ENCODE measurements at places on chromosomes 3 and 15.
A peak's percentile ranks its signal among the peaks of the same experiment; 100 is the strongest.

GRCh38 chr3:63933459-63933858, 21.3 kb upstream of the SCAANT1 start:
- DNase-seq, result no peak

DNA sequence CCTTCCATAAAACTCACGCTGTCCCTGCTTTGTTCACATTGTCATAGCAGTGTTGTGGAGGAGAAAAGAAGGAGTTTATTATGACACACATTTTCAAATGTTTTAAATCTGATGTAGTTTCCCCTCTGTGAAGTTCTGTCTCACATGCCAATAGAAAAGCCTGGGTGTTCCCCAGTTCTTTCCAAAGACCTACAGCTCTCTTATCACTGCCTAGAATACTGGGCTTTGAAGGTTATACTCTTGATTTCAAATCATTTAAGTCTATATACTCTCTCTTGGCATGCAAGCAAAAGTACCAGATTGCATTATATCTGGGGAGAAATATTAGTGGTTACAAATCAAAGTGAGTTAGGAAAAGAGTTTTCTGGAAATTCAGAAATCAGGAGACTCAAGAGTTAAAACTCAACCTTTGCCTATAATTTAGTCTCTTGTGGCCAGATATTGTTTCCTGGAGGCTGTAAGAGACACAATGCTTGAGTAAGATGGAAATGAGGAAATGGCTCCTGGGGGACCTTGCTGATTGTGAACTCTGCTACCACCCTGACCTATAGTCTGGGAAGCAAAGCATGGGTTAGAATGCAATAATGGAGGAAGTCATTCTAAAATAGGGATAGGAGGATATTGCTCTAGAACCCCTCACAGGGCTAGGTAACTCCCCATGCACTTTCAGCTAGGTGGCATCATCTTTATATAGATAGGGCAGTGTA, 182.8 kb downstream of the KCNAB1 start:
- no peak for DNase-seq

- no peak for DNase-seq
Measured at GRCh38 chr3:42098171-42098570, 7.0 kb downstream of the TRAK1 start.

DNA sequence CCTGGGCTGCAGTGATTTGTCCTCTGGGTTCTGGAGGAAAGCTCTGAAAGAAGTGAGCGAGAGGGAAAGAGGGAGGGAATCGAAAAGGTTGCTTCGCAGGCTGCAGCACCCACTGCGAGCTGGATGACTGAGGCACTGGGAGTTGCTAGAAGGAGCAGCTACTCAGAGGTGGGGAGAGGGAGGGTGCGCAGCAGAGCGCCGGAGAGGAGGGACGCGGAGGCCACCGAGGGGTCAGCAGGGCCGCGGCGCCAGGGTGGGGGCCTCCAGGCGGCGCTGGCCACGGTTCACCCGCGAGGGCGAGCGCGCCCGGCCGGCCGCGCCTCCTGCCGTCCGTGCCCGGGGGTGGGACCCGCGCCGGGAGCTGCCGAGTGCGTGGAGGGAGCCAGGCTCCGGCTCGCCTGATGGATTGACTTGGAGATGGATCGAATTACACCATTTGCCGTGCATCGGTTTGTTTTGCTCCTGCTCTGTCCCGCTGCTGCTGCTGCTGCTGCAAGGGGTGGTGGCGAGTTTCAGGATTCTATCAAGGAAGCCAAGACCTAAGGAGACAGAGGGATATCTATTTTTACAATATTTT, at the start of gene SEMA6D:
Gene SEMA6D, plus strand, starts transcription at position 470 of the 577 bp plus-strand sequence. CDS start 42,294 bp downstream, outside the sequence.
- DNase-seq, result no peak

DNA sequence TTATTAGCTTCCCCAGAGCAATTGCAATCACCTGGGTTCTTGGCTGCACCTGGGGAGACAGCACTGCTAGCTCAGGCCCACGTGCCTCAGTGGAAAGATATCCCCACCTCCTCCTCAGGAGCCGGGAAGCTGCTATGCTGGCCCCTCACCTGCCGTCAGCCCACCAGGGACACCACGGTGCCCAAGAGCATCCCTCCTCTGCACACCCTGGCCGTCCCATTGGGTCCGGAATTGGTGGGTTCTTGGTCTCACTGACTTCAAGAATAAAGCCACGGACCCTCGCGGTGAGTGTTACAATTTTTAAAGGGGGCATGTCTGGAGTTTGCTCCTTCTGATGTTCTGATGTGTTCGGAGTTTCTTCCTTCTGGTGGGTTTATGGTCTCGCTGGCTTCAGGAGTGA, 72.3 kb upstream of the MEF2A start:
- DNase-seq, result no peak

- DNase-seq, result no peak
Measured at GRCh38 chr15:85547386-85547785, 167.0 kb downstream of the AKAP13 start.

- peak; percentile 62 for DNase-seq
Measured at GRCh38 chr15:70259028-70259424, 161.3 kb upstream of the TLE3 start.

DNA sequence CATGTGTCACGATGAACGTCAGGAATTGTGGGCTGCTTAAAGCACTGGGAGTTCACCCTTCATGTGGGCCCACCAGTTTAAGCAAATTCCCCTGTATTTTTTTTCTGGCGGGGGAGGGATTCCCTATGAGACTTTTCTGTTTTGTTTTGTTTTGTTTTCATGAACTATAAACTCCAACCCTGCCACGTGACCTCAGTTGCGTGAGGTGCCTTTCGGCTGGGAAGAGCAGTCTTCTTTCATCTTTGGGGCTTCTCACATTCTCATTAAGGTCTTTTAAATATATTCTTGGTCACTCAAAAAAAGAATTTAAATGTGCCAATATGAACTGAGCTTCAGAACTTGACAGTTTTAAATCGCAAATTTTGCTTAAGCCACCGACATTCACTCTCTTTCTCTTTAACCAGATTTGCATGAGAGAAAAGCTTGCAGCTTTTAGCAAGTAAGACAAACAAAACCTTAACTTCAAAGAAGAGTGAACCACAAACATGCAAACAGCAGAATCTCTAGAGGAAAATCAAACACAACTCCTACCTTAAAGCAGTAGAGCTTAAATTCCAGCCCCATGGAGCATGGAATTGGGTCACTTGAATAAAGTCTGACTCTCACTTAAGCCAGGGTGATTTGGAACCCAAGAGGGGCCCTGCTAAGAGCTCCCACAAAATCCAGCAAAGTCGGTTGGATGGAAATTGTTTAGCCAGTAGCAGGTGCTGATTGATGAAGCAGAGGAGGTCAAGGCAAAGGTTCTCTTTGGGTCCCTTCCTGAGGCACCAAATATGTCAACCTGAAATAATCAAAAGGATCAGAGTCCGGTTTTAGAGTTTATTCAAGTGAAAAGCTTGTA, 699.8 kb upstream of the GBE1 start:
- no peak for DNase-seq

- DNase-seq, result no peak
Measured at GRCh38 chr3:129205109-129205832, 21.6 kb upstream of the CNBP start.

- DNase-seq, result no peak
Measured at GRCh38 chr3:64488939-64489338, 198.9 kb downstream of the ADAMTS9 start.

- DNase-seq, result no peak
Measured at GRCh38 chr3:43319794-43320193, 33.5 kb downstream of the SNRK start.

GRCh38 chr3:41430886-41431285, 231.6 kb downstream of the CTNNB1 start:
- no peak for DNase-seq

GRCh38 chr3:129161860-129162271, 1.0 kb upstream of the ISY1 start:
- DNase-seq, result no peak

- DNase-seq, result no peak
Measured at GRCh38 chr3:170982733-170983132, 43.8 kb downstream of the SLC2A2 start.

DNA sequence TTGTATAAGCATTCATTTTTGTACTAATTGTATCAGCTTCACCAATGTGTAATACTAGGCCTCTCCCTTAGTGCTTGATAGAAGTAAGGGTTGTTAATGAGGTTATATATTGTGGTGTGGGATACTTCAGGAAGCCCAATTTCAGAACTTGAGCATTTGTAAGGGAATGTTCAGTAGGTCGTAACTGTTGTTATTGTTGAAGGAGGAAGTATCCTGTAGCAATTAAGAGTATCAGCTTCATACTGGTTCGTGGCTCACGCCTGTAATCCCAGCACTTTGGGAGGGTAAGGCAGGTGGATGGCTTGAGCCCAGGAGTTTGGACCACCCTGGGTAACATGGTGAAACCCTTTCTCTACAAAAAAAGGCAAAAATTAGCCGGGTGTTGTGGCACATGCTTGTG, 30.6 kb downstream of the IQGAP1 start:
- DNase-seq, result no peak

GRCh38 chr15:79724312-79724711, 172.5 kb downstream of the MTHFS start:
- no peak for DNase-seq

DNA sequence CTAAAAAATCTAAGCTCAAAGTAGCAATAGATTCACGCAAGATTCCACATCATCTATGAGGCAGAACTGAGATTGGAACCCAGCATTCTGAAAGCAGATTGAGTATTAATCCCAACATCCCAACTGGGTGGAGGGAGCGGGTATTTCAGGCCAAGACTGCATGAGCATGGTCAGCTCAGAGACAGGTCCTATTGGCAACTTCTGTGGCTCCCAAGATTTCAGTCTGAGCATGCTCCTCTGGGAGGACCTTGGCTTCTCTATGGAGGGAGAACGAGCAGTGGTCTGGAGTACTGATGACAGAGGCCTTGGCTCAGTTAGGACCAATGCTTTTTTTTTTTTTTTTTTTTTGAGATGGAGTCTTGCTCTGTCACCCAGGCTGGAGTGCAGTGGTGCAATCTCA, 4.0 kb upstream of the ITGA11 start:
- DNase-seq, result no peak

- no peak for DNase-seq
Measured at GRCh38 chr15:101173233-101174119, 78.4 kb downstream of the CHSY1 start.

GRCh38 chr3:192155194-192155593, 572.1 kb downstream of the FGF12 start:
- DNase-seq, result no peak

GRCh38 chr15:82871832-82872484, 62.5 kb downstream of the WHAMM start:
- DNase-seq, result no peak

GRCh38 chr3:127547761-127548605, 42.5 kb downstream of the TPRA1 start:
- peak; percentile 74 for DNase-seq

DNA sequence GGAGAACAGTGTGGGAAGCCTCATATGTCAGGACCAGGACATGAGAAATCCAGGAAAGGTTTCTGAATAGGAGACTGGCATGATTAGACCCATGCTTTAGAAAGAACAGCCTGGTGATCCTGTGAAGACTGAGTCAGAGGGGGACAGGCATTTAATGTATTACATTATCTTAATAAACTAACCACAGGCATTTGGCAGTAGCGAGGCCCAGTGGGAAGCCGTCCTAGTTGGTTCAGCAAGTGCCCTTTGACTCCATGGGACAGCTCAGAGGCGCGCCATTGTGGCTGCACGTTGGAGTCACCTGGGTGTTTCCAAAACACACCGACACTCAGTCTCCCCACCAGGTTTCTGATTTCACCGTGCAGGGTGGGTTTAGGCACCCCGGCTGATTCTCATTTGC, 90.5 kb upstream of the DGKG start:
- no peak for DNase-seq

GRCh38 chr15:89820666-89821611, 6.3 kb upstream of the ANPEP start:
- DNase-seq, result no peak

DNA sequence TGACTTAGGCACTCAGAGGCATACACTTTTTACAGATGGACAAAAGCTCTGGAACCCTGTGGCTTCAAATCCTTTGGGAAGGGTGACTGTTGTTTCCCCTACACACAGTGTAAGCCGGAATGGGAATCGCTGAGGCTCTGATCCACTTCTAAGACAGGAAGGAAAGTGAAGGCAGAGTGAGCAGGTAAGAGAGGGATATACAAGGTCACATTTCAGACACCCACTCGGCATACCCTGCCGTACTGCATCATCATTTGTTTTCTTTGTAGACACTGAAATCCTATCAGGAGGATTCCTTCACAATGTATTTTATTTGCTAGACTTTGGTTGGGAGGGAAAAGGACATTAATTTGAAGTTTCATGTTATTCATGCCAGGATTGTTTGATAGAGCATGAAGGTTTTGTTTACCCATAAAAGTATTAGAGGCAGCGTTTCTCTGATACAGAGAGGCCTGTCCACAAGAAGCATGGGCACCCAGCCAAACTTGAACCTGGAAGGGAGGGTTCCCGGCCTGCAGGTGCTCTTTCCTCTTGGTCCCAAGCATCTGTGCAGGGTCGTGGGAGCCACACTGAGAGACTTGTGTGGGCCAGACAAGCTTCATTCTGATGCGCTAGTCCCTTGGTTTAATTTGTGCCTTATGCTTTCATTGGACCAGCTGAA, 21.9 kb upstream of the POLR2M start:
- DNase-seq, result no peak

DNA sequence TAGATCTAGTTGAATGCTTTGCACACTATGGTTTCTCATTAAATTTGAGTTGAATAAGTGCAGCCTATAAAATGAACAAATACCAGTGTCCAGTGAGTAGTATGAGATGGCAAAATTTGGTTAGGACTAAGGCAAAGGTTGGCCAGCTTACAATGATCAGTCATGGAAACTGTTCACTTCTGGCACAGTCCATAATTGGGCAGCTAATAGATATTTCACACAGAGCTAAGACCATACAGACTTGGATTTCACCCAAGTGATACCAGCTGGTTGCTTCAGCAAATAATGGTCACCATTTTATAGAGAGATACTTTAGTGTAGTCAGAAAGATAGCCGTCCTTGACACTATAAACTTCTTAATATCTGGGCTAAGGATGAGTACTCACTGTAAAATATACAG, 15.7 kb downstream of the GAP43 start:
- no peak for DNase-seq

DNA sequence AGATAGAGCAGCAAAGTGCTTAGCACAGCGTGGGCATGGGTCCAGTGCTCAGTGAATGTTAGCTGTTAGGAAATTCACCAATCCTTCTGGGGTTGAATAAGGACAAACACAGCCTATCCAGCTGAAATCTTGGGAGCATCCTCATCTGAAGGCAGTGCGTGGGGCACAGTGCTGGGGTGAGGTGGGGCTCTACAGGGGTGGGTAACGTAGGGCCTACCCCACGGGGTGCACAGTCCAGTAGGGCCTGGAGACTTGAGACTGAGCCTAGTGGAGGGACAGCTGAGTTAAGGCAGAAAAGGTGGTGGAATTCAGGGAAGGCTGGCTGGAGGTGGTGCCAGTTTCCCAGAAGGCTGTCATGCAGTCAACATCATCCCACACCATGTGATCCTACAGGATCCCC, 73.0 kb downstream of the ISG20 start:
- DNase-seq, result no peak

GRCh38 chr15:49645941-49646340, 25.1 kb downstream of the DTWD1 start:
- no peak for DNase-seq

GRCh38 chr3:138359148-138359918, 11.0 kb downstream of the MRAS start:
- no peak for DNase-seq

Measured in activated CD4-positive, alpha-beta T cell treated with anti-CD3 and anti-CD28 coated beads for 4 hours (primary cell).